ENCODE measurements at places on chromosomes 13 and 19.

GRCh38 chr19:12090807-12091206, 26.3 kb downstream of the ZNF844 start:
- DNase-seq = peak; percentile 25

GRCh38 chr13:24304620-24305019, 4.8 kb upstream of the C1QTNF9 start:
- DNase-seq = no peak

GRCh38 chr19:51480590-51480989, 2.3 kb downstream of the CEACAM18 start:
- DNase-seq = peak; percentile 67

GRCh38 chr19:10260141-10260584, 8.1 kb downstream of the MRPL4 start:
- no peak for DNase-seq

GRCh38 chr13:33186861-33187291, 98.7 kb downstream of the STARD13 start:
- DNase-seq = no peak

DNA sequence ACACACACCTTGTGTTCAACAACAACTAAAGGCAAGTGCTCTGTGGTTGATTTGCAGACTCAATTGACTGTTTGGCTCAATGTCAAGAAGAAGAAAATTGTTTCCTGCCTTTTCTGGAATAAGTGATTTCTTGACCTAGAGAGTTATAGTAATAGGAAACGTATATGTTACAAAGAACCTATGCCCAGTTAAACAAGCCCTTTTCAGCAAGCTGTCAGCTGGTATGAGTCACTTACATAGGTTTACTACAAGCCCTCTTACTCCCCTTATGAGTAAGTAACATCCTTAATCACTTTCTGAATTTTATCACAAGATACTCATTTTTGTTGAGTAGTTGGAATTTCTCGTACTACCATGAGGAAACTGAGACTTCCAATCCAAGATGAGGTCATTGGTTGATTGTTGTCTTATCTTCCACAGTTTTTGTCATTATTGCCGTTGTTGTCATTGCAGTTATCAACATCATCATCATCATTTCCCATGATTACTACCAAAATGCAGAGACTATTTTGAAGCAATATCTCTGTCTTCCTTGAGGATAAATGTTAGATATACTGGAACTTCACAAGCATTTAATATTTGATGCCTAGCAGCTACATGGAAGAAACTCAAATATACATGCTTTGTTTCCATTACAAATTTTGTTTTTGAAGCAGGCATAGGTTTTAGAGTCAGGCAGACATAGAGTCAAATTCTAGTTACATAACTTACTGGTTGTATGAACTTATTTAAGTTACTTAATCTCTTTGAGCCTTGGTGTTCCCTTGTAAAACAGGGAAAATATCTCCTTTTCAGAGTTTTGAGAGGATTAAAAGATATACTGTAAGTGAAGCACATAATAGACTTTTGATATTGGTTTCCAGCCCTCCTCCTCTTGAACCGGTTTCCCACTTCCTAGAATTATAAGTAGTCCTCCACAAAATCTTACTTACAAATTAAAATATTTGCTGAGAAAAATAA, 106.0 kb downstream of the RAP2A start:
- no peak for DNase-seq

GRCh38 chr13:35255241-35255640, 221.2 kb downstream of the MAB21L1 start:
- no peak for DNase-seq

DNA sequence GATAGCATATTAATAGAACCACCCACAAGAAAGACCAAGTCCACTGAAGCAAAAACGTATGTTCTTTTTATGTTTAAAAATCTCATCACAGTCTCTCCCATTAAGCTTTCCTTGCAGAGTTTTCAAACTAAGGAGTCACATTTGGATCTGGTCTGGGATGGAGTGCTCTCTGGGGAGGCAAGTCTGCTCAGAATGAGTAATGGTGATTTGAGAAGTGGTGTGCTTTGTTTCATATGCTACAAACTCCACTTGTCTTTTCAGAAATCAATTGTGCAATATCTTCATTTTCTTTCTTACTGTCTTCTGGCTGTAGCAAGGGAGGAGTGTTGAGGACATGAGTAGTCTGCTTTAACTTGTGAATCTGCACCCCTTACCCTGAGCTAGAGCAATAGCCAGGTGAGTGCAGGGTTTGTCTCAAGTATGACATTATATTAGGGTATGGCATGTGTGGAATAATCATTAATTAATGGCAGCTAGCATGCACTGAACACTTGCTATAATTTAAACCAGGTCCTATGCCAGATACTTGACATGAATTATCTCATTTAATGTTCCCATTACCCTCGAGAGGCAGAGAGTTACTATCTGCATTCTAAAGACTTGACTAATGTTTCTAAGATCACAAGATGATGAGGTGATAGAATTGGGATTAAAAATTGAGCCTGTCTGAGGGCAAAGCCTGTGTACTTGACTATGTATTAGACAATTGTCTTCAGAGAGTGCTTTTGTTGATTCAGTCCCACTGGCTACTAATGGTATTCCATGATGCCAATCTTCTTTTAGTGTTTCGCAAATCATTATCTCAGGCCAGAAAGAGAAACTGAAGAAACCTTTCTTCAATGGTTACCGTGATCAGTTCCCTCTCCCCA, 171.8 kb downstream of the GPC6 start:
- DNase-seq = no peak

GRCh38 chr13:89650226-89650625, 1697.3 kb upstream of the MIR17HG start:
- DNase-seq = no peak

DNA sequence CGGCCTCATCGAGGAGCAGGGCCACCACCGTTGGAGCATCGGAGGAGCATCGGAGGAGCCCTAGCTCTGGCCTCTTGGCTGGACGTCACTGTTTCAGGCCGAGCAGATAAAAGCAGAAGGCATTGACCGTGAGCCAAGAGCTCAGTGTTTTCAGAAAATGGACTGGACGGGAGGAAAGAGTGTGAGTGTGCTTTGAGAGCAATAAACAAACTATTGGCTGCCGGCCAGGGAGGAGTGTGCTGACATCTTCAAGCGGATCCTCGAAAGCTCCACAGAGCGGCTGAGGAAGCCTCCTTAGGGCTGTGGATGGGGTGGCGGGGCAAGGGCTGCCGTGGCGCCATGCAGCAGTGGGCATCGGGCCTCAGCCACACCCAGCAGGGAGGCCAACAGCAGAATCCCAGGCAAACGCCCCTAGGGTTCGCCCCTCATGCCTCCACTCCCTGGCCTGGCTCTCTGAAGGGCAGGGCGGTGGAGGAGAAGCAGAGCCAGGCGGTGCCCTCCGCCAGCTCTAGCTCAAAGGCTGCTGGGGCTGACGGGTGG, 41.8 kb downstream of the IRS2 start:
- no peak for DNase-seq

DNA sequence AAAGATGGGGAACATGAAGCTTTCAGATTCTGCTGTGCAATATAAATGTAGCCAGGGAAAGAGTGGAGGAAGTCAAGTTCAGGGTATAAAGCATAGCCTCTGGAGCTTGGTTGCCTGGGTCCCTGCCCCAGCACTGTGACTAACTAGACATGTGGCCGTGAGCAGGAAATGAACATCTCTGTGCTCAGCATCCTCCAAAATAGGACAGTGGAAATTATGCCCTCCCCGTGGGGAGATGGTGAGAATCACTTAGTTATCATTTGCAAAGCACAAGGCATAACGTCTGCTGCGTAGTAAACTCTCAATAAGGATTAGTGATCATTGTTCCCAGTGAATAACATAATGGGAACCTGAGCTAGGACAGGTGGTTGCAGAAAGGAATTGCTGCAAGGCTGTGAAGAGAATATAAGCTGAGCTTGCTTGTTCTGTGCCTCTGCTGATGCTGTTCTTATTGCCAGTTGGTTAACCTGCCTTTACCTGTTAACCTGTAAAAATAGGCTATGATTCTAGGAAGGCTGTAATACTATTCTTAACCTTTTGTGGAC, 441.0 kb downstream of the COG6 start:
- DNase-seq = no peak

- no peak for DNase-seq
Measured at GRCh38 chr19:4295972-4296771, 6.0 kb downstream of the TMIGD2 start.

DNA sequence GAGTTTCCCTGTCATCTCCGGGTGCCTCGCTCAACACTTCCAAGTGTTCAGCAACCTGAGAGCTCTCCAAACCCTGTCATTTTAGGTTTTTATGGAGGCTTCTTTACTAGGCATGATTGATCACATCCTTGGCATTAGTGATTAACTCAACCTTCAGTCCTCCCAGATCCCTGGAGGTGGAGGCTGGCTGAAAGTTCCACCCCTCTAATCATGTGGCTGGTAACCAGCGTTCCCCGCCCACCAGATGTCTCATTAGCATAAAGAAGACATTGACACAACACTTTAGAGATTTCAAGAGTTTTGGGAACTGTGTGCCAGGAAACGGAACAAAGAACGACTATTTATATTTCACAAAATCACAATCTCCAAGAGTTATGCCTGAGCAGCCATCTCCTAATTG, 71.1 kb upstream of the RGCC start:
- DNase-seq = no peak

DNA sequence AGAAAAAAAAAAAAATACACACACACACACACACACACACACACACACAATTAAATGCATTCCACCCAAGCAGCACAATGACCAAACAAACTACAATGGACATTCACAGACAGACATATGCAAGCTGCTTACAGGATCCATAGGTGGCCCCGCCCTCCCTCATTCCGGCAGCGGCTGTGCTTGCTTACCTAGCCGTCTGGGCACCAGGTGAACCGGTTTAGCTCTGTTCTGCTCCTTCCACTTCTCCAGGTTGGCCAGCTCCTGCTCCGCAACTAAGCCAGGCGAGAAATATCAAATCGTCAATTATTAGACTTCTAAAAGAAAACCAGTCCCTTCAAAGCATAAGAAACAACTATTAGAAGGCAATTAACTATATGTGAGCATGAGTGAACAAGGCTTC, 23.1 kb downstream of the EPSTI1 start:
- no peak for DNase-seq

DNA sequence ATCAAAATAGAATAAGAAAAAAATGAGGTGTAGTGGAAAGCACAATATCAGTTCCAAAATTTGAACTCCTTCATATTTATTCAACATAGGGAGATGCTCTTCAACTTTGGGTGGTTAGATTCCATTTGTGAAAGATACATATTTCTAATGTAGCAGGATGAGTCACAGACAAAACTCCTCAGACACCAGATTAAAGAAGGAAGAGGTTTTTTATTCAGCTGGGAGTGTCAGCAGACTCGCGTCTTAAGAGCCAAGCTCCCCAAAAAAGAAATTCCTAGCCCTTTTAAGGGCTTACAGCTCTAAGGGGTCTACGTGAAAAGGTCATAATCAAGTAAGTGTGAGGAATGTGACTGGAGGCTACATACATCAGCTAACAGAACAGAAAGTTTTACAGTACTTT, 6.8 kb upstream of the ZNF765 start:
- DNase-seq = no peak

- DNase-seq = no peak
Measured at GRCh38 chr19:32186542-32187330, 158.7 kb upstream of the ZNF507 start.

GRCh38 chr13:50213526-50213925, 198.3 kb downstream of the KCNRG start:
- no peak for DNase-seq

DNA sequence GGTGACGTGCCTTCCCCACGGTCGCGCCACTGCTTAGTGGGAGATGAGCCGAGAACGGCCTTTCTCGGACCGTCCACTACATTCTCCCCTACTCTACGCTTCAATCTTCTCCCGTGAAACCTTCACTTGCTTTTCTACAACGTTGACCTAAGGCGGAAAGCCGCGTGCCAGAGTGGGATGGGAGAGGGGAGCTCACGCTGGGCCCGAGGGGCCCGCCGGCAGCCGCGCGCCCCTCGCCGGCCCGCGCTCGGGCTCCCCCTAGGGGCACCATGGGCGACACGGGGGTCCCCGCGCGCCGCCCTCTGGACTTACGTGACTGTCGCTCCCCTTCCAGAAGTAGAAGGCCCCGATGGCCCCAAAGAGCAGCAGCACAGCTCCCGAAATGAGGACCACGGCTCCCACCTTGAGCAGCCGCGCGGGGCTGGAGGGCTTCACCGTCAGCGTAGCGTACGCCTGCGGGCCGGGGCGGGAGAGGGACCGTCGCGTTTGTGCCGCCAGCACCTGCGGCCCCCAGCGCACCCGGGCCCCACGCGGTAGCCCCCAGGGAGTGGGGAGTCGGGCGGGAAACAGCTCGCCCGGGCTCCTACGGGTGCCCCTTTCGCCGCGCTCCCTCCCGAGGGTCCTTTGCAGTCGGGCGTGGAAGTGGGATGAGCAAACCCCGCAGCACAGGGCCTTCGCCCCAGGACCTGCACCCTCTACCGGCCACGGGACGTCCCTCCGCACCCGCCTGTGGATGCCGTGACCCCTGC, 727 bp downstream of the CNMD start:
- peak; percentile 38 for DNase-seq

DNA sequence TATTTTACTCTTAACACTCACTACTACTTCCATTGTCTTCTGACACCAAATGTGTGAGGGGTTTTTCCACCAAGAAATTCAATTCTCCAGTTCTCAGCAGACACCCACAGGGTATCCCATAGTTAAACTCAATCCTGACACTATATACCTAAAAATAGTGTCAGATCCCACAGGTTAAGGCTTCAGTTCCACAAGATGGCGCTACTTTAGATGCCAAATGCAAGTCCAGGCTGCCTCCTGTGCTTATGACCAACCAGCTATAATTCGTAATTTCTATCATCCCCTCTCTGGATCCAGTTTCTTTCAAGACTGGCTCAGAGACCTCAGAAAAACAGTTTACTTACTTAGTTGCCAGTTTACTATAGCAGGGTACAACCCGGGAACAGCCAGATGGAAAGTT, 1146.2 kb upstream of the SPRY2 start:
- DNase-seq = peak; percentile 36

- no peak for DNase-seq
Measured at GRCh38 chr13:106466691-106467426, 68.6 kb downstream of the EFNB2 start.

DNA sequence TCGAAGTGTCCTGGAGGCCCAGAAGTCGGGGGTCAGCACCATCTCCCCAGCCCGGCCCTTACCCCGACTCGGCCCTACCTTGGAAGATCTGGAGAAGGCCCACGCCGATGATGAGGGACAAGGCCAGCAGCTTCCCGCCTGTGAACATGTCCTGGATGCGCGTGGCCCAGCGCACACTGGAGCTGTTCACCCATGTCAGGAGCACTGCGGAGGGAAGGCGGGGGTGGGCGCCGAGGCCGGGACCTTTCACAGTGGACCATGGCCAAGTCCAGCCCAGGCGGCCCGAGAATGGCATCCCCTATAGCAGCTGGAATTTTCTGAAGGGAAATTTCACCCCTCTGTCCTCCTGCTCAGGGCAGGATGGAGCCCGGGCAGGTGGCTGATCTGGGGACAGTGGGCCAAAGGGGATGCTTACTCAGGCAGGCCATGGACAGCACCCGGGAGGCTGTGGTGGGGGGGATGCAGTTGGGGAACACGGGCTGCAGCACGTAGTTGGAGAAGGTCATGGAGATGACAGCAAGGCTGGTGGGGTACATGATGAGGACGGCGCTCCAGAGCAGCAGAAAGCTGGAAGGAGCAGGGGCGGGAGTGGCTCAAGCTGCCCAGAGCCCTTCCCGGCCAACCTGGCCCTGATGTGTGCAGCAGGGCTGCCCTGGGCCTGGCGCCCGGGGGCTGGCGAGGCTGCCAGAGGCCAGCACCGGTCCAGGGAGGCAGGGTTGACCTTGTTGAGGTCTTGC, 13.0 kb downstream of the SLC7A10 start:
- no peak for DNase-seq

All from Kasumi-1 (cell line).